ENCODE measurements at places on chromosomes 1 and 21.

DNA sequence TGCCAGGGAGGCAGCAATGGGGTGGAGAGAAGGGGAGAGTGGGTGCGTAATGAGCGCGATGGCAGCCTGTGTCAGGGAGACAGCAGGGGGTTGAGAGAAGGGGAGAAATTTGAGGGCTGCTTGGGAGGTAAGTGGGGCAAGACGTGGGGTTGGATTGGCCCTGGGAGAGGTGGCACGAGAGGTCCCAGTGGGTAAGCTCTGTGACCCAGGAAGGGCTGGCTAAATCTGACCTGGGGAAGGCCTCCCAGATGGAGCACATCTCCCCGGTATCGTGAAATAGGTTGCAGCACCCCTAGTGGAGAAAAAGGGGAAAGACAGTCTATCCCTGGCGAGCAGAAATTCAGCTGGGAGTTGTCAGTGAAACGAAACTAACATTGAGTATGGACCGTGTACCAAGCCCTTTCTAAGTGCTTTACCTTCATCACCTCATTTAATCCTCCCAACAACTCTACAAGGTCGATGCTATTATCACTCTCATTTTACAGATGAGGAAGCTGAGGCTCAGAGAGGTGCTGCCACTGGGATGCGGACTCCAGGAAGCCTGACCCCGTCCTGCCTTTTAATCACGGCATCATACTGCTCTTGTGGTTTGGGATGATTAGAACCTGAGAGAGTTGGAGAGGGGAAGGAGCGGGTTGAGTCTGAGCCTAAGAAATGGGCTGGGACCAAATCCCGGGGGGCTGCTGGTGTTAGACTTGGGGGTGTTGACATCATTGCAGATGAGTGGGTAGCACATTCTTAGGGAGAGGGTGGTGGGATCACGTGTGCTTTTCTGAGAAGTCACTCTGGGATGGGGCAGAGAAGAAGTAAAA, 56.6 kb upstream of the RPL11 start:
- DNase-seq = peak; percentile 49

- no peak for DNase-seq
Measured at GRCh38 chr21:35344582-35344981, 295.5 kb upstream of the RUNX1 start.

DNA sequence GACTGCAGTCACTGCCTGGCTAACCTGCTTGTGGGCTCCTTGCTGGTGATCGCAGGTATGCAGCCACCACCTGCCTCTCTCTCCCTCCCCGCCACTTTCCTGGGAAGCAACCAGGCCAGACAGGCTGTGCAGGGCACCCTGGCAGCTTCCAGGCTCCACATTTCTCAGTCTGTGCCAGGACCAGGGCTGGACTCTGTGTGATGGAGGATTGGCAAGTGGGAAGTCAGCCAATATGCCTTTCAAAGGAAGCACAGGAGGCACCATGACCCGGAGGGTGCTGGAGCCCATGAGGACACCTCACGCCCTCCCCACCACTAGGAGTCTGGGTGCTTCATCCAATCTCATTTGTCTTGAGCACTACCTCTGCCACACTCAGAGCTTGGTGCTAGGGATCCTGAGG, 15.8 kb upstream of the DISP3 start:
- DNase-seq = no peak

DNA sequence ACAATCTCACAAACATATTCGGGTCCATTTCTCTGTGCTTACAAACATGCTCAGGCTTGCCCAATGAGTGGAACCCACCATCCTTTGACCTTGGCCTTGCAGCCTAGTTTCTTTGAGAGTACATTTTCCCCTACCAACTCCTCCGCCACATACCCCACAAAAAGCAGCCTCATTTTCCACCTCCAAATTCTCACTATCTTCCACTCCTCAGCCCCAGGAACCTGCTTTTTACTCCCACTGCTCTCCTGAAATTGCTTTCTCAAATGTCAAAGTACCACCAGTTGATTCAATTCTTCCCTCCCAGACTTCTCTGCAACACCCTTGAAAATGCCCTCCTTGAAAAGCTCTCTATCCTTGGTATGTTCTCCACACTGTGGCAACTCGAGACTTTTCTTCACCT, 103.8 kb downstream of the RUNX1 start:
- no peak for DNase-seq

DNA sequence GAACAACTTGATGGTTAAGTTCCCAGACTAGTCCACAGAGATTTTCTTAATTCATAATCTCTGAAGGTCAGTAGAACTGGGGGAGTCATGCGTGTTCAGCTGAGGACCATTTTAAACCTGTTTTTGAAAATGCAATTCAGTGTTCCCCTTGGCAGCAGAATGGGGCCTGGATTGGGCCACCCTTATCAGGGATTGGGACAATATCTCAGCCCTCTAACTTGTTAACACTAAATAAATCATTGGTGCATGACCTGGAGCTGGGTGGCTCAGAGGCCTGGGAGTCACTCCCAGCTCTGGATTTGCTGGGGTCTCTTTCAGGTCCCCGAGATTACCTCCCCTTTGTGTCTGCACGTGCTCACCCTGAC, 55.3 kb downstream of the MRPS6 start:
- no peak for DNase-seq

GRCh38 chr1:223712850-223713474, 623 bp downstream of the CAPN2 start:
- no peak for DNase-seq

- DNase-seq = no peak
Measured at GRCh38 chr1:169395955-169396354, 28.0 kb downstream of the BLZF1 start.

DNA sequence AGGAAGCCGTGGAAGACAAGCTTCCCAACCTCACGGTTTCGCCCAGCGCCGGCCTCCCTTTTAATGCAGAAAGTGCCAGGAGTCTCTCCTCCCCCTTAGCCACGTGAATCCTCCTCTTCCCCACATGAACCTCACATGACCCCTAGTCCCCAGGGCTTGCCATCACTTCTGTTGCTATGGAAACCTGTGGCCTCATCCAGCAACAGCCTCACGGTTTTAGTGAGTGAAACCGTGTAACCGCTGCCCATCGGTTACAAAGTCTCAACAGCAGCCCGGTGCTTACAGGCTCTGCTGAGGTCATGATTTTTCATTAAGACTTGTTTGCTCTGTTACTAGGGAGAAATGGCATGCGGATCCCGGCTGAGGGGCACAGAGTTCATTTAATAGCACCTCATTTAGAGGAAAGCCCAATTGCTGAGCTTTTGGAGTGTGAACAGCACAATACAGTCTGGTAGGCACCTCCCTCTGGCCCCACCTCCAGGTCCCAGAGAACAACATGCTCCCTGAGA, 143.2 kb upstream of the BACE2 start:
- no peak for DNase-seq

GRCh38 chr1:115068826-115069585, 20.3 kb downstream of the TSPAN2 start:
- DNase-seq = peak; percentile 56

DNA sequence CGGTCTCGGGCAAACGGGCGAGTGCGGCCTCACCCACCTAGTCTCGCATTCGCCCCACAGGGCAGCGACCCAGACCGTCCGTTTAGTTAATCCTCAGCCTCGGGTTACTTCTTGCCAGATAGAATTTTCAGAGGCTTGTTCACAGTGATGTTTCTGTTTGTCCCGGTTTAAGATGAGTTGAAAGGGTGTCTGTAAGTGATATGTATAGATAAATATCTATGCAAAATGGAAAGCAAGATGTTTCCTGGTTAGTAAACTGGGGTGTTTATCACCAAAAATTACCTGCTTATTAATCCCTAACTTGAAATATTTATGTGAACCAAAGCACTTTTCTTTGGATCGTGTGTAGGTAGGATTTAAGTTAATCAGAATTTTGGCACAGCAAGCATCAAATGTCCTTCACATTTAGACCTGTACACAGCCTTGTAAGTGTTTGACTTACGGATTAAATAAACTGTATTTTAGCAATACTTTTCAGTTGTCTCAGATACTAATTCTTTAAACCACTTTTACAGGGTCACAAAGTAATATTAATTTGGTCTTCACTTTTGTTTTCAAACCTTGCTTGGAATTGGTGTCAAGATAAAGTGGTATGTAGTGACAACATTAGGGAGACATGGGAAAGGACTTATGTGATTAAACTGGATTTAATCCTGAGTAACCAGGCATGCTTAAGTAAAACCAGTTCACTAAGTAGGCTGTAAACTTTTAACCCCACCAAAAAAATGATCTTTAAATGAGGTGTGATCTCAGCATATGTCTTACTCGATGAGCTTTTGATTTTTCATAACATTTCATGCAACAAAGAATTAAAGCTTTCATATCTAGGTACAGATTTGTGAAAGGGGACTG, 914 bp downstream of the ZNF326 start:
- DNase-seq = no peak

GRCh38 chr1:208069317-208069716, 158.4 kb upstream of the CD34 start:
- no peak for DNase-seq

All from HS-5 (cell line).